ENCODE measurements at places on chromosomes 6 and 20. TPM values are rescaled to one million over a fixed set of nuclear protein-coding genes. Genes with fewer than 3 reads are reported as not detected.

The BPI gene
- not detected for polyA plus RNA-seq

The PI3 gene
- 226 TPM for polyA plus RNA-seq

The SSTR4 gene
- not detected for polyA plus RNA-seq

The HACE1 gene
- 6.1 TPM for polyA plus RNA-seq

The ELOVL5 gene
- 39.7 TPM for polyA plus RNA-seq

The HLA-G gene
- polyA plus RNA-seq: 0.84 TPM

The MDFI gene
- polyA plus RNA-seq: 76.2 TPM

The TREM2 gene
- 4.0 TPM for polyA plus RNA-seq

The GJA1 gene
- polyA plus RNA-seq: 114 TPM

The DOK5 gene
- polyA plus RNA-seq: not detected

All from keratinocyte (primary cell).